Activated T-helper 17 cell treated with anti-CD3 and anti-CD28 coated beads, Interleukin-2, amount 50 U/mL, for 72 hours (primary cell): ENCODE measurements at places on chromosomes 6 and 20. TPM values are rescaled to one million over a fixed set of nuclear protein-coding genes. Genes with fewer than 3 reads are reported as not detected.

Gene DOK5
- total RNA-seq = 0.32 TPM

DNA sequence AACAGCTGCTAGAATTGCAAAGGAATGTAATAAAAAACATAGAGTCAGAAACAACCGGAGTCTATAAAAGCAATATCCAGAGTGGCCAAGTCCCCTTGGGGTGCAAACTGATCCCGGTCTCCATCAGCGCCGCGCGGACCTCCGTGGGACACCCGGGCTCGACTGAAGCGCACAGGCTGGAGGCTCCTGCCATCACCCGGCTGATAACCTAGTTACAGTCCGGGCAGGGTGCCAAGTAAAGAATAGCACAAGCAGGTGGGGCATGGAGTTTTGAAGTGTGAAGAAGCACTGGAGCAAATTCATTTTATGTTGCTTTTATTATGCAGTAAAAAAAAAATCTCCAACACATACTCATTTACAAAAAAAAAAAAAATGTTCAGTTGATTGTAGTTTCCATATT, 205.1 kb upstream of the GMDS start:
- no peak for ATAC-seq

DNA sequence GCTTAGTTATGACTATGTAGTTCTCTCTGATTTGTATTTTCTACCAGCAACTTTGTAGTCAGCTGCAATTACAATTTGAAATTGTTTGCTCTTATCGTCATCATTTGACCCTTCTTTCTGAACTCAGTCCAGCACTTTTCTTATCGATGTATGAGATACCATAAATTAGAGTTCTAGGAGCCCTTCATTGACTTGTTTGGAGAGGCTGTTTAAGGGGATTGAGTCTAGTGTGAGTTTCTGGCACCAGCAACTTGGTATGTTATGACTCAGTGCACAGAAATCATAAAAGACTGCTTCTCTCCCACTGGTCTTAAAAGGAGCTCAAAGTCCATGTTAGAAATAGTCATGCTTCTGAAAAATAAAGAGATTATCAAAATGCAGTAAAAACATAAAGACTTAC, 190.3 kb downstream of the TENT5A start:
- ATAC-seq = no peak

Gene RSPH4A
- not detected for total RNA-seq

Gene FRK
- total RNA-seq = 0.05 TPM

Gene GTSF1L
- total RNA-seq = not detected

Gene MUCL3
- not detected for total RNA-seq

Gene GGTLC1
- not detected for total RNA-seq

DNA sequence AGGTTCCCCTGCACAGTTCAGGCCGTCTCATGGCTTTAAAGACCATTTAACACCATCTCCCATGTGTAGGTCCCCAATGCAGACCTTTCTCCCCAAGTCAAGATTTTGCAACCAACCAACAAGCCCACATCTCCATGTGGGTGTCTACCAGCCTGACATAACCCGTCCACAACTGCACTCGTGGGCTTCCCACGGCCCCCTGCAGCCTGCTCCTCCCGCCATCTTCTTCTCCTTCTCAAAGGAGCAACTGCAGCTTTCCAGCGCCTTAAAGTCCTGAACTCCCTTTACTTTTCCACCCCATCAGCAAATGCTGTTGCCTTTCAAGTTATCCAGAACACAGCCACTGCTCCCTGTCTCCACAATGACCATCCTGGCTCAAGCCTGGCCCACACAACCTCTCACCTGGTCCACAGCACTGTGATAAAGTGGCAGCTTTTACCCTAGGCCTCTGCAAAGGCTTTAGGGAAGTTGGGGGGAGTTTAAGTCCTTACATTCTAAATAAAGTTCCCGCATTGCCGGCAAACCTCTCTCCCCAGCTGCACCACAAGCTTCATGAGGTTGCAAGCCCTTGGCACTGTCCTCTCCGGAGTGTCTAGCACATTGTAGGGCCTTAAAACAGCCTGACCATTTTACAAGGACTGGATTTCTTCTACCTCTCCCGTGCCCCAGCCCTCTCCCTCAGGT, 140.5 kb downstream of the PREX1 start:
- no peak for ATAC-seq
